ENCODE measurements at places on chromosomes 13 and 19.

- DNase-seq: no peak
Observed at GRCh38 chr19:40605216-40605971, 4.2 kb downstream of the LTBP4 start.

DNA sequence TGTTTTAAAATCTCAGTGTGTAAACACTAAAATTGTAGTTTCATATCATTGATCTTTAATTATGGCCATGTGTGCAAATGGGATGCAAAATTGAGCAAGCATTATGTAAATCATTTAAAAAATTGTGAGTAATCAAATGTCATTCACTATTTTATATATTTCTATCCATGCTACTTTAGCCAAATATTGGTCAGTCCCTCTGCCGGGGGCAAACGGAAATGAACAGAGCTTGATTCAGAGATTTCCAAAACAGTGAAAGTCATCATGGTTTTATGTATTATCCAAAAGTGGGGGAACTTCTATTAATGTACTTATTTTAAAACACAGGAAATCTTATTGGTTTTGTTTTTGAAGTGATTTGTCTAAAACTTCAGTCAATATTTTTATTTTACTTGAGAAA lies 219.1 kb downstream of the IRS2 start:
- no peak for DNase-seq

GRCh38 chr13:97116754-97117153 lies 105.4 kb upstream of the MBNL2 start:
- DNase-seq: no peak

GRCh38 chr13:91725646-91726045 lies 327.2 kb downstream of the GPC5 start:
- no peak for DNase-seq

GRCh38 chr19:46303691-46304397 lies 7.0 kb downstream of the HIF3A start:
- no peak for DNase-seq

- no peak for DNase-seq
Observed at GRCh38 chr19:54405628-54406027, 9.6 kb upstream of the TTYH1 start.

DNA sequence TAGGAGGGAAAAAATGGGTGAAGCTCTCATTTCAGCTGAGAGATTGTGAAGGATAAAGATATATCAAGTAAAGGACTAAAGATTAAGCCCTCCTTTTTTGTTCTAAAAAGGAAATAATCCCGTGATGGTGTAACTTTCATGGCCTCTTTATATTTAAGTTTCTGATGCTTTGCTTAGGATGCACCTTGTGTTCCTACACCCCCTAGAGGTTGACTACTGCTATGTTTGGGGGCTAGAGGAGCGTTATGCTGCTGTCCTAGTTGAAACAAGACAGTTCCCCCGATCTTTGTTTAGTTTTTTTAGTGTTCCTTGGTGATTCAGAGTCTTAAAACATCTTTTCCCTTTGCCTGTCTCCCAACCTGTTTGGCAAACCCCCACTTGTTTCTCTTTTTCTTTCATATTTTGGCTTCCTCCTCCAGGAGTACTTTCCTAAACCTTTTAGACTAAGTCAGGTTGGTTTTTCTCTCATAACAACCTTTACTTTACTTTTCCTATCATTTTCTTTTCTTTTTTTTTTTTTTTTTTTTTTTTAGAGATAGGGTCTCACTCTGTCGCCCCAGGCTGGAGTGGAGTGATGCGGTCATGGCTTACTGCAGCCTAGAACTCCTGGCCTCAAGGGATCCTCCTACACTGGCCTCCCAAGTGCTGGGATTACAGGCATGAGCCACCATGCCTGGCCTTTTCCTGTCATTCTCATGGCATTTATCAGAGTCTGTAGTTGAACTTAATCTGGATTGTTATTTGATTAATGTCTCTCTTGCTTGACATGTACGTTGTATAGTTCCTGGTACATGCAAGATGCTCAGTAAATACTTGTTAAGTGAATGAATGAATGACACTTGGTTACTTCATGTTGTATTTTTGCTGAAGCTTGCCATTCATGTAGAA lies 2.8 kb downstream of the UBA2 start:
- DNase-seq: no peak

GRCh38 chr13:22592515-22592914 lies 588.3 kb upstream of the SGCG start:
- DNase-seq: no peak

DNA sequence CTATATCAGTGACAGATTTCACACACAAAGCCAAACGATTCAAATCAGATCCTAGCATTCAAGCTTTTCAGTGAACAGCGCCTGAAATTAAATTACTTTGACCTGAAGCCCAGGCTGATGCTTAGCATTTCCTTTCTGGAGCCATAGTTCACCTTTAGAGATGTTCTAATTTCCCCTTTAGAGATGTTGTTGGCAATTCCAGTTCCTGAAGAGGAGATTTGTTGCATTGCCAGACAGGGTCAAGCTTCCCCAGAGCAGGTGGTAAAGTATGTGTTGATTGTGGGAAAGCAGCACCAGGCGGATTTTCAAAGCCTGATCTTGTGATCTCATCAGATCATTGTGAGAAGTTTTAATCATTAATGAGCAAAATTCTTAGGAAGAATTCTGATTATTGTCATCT lies 609.8 kb upstream of the KLF12 start:
- no peak for DNase-seq

GRCh38 chr19:38502410-38503076 lies 69.1 kb downstream of the RYR1 start:
- DNase-seq: no peak

- DNase-seq: no peak
Observed at GRCh38 chr19:50383001-50383851, 921 bp upstream of the POLD1 start.

DNA sequence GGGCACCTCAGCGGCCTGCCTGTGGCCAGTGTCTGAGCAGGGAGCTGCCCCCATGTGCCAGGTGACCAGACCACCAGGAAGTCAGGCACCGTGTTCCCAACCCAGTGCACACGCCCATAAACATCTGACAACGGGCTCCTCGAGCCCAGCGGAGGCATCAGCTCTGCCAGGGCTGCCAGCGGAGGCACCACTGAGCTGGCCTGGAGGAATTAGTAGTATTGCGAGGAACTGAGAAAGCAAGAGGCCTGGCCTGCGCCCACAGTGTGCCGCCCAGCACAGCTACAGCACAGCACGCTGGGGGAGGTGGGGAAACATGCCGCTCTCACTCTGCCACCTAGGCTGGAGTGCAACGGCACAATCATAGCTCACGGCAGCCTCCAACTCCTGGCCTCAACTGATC lies 44.6 kb downstream of the ANKRD27 start:
- no peak for DNase-seq

DNA sequence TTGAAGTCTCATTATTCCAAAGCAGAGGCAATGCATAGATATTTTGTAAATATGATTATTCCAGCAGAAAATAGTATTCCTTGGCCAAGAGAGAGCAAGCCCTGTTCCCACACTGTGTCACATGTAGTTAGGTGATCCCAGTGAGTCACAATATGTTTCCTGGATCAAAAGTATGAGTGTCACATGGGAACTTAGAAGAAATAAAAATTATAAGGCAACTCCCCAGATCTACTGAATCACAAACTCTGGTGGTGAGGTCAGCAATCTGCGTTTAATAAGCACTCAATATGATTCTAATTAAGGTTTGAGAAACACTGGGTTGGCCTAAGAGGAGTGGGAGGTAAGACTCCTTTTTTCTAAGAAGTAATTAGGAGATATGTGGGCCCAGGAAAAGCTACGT lies 1504.5 kb upstream of the PCDH20 start:
- no peak for DNase-seq

DNA sequence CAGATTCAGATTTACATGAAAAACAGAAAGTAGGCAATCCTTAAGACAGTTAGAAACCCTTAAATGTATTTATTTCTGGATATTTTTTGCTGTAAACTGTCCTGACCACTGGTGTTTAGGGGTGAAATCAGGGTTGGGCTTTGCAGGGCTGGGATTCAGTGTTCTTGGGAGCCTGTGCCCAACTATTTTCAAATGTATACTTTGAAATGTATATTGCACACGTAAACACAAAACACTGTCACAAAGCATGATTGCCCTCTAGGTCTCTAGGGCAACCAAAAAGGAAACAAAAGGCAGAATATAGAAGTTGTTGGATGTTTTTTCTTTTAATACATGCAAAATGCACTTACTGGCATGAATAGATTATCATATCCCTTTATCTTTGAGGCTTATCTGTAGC lies 1185.4 kb downstream of the DIAPH3 start:
- DNase-seq: no peak

DNA sequence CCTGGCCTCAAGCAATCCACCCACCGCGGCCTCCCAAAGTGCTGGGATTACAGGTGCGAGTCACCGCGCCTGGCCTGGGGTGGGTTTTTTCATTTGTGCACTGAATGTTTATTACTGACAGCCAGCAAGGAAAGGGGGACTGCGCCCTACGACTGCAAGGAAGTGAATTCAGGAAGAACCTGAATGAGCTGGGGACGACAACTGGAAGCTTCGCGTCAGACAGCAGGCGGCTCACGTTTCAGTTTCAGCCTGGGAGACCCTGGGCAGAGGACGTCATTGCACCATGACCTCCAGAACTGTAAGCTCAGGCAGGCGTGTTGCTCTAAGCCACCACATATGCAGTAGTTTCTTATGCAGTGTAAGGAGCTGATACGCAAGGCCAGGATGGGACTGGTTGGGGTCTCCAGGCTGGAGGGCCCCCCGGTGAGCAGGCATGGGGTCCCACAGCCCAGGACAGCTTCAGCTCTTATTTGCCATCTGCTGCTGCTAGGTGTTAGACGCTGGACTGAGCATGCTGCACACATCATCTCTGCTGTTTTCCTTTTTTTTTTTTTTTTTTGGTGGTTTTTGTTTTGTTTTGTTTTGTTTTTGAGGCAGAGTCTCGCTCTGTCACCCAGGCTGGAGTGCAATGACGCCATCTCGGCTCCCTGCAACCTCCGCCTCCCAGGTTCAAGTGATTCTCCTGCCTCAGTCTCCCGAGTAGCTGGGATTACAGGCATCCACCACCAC lies 66.6 kb downstream of the GADD45B start:
- no peak for DNase-seq

- no peak for DNase-seq
Observed at GRCh38 chr13:102799426-102800144, 666 bp downstream of the BIVM start.

GRCh38 chr13:97979051-97979450 lies 25.6 kb downstream of the IPO5 start:
- no peak for DNase-seq

DNA sequence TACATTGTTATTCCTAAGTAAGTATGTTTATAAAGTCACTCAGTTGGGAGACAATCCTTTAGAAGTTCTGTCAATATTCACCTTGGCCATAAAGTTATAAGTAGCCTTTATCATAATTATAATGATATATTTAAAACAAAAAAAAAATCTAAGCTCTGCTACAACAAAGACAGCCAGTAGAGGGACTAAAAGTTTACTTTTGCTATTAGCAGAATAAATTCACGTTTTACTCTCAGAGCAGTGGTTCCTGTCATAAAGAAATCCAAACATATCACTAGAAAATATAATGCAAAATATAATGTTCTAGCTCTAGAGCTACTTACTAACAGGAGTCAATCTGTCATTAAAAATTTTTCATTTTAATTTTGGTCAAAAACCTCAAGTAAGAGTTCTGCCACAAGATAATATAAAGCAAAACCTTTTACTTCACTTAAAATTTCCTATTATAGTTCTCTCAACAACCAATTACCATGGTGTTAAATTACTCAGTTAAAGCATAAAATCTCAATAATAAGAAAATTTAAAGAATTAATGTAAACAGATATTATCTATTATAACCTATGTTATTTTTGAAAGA lies 17.7 kb downstream of the INTS6 start:
- no peak for DNase-seq

DNA sequence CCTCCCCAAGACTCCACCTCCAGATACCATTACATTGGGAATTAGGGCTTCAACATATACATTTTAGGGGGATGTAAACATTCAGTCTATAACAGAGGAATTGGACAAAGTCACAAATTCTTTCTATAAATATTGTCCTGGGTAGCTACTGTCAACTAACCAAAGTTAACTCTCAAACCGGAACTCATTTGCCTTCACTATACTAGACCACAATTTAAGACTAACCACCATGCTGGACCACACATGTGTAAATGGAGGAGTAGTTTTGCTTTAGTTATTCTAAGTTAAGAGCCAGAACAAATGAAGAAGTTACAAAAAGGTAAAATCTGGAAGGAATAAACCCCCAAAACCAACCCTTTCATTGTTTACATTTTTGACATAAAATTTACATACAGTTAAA lies 222.8 kb downstream of the NDFIP2 start:
- no peak for DNase-seq

- DNase-seq: no peak
Observed at GRCh38 chr13:27868641-27869435, 51.0 kb upstream of the PDX1 start.

DNA sequence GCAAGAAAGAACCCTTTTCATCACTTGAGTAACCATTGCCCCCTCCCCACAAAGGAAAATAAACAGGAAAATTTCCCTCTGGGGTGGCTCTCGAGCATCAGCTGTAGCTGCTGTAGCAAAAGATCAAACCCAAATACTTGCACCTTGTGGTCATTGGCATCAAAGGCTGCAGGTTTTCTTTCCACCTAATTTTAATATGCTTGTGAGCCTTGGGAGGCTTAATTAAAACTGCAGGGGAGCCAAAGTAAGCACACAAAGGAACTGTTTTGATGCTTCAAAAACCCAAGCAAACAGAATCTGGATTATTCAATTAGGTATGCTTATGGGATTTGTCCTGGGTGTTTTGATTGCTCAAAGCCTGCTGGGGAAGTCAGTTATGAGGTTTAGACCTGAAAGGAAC lies 119.5 kb downstream of the SHISA2 start:
- DNase-seq: no peak

DNA sequence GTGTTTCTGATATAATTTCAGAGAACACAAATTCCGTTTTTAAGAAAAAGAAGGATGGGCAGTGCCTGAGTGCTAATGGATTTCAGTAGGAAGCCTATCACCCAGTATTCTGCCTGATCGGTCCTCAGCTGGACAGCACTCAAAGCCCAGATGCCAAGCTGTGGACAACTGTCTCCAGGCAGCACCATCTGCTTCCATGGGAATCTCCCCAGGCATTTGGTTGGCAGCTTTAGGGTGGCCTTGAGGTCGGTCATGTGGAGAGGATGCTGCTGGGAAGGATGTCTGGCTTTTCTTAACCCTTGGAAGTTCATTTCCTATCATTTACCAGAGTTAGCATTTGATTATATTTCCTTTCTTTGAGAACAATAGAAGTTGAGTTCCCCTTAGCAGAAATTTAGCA lies 311.7 kb downstream of the TBC1D4 start:
- no peak for DNase-seq

GRCh38 chr13:41827507-41828213 lies 133.2 kb downstream of the VWA8 start:
- no peak for DNase-seq

- DNase-seq: no peak
Observed at GRCh38 chr13:27489456-27489855, 39.1 kb upstream of the MTIF3 start.

DNA sequence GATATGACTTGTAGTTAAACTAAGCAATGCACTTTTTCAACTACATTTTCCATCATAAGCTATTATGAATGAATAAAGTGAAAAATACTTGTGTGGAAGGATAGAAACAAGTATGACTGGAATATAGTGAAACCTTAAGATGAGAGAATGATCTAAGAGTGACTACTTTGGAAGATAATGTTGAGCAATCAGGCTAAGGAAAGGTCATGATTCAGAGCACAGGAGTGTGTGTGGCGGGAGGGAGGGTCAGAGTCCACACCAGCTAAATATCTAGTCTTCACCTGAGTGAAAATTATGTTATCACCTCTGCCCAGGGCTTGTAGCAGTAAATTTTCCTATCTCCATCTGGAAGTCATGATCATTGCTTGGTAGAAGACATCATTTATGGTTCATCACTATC lies 833.4 kb upstream of the ATXN8OS start:
- DNase-seq: no peak

GRCh38 chr19:13056052-13056660 lies 46.5 kb downstream of the LYL1 start:
- DNase-seq: no peak

Measured in NCI-H1417 treated with DMSO at 0.1 percent for 48 hours (cell line).